PC-9 (cell line): ENCODE measurements at places on chromosomes 4 and X.
A peak's percentile ranks its signal among the peaks of the same experiment; 100 is the strongest.

- peak; percentile 86 for DNase-seq
Measured at GRCh38 chr4:22502895-22503814, 12.7 kb downstream of the ADGRA3 start.

- no peak for DNase-seq
Measured at GRCh38 chr4:136390824-136391223, 1141.5 kb downstream of the PCDH18 start.

GRCh38 chr4:137266511-137266910 is 265.8 kb downstream of the PCDH18 start:
- DNase-seq: no peak

- no peak for DNase-seq
Measured at GRCh38 chr4:180234730-180235129, 2008.5 kb upstream of the TENM3 start.

GRCh38 chr4:86243750-86244149 is 116.1 kb downstream of the MAPK10 start:
- no peak for DNase-seq

GRCh38 chr4:143745874-143746273 is 45.4 kb upstream of the FREM3 start:
- no peak for DNase-seq
